ENCODE measurements at places on chromosomes 16 and 17. TPM values are rescaled to one million over a fixed set of nuclear protein-coding genes. Genes with fewer than 3 reads are reported as not detected.

Gene WNT9B
- polyA plus RNA-seq = 0.12 TPM

Gene GJD3
- polyA plus RNA-seq = 1.0 TPM

Gene DNAAF1
- 0.39 TPM for polyA plus RNA-seq

Gene PHOSPHO1
- 0.06 TPM for polyA plus RNA-seq

Gene TBC1D3I
- 0.38 TPM for polyA plus RNA-seq
